ENCODE measurements at places on chromosomes 5 and 9. TPM values are rescaled to one million over a fixed set of nuclear protein-coding genes. Genes with fewer than 3 reads are reported as not detected.
A peak's percentile ranks its signal among the peaks of the same experiment; 100 is the strongest.

DNA sequence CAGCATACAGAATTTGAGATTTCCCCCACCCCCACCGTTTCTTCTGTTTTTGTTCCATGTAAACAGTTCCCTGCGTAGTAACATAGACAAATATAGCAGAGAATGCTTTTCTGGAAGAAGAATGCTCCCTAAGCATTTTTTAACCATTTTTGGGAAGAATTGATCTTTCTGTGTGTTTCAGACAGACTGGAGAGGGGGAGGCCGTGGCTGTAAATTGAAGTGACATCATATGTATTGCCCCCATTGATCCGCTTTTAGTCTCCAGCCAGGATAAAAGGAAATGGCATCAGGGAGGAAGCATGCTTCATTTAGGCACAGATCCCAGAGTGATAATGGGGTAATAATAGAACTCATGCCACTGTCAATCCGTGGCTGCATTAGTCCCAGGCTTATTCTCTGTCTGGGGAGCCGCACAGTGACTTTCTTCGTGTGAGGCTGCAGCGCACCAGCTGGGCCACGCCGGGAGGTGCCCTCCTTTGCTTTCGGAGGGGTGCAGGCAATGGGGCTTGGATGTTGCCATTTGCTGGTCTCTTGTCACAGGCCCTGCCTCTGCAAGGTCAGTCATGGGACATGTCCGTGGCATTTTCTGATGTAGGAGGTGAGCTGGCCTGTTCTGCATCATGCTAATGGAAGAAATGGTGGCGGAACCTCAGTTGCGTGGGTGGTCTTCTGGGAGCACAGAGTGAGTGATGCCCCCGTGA is 261.5 kb downstream of the FANCC start:
- peak; percentile 71 for DNase-seq

Gene TUSC1
- total RNA-seq, result 7.0 TPM

Gene THOC3
- 27.5 TPM for total RNA-seq

- no peak for DNase-seq
Observed at GRCh38 chr9:134782921-134783698, 97.5 kb upstream of the FCN2 start.

DNA sequence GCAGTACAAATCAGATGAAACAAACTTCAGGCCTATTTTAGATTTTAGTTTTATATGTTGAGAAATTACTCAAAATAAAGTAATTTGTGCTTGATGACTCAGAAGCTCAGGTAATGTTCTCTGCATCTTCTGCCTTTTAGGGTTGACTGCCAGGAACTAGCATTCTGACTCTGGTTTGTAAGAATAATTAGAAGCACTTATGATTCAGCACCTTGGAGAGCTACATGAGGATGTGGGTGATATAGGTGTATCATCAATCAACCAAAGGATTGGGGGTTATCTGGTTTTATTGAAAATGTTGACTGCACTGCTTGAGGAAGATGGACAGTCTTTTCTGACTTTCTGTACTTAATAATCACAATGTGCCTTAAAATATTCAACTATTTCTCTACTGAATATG is 118.7 kb upstream of the SGCD start:
- DNase-seq, result no peak

GRCh38 chr5:9903801-9904200 is 273.6 kb upstream of the TAS2R1 start:
- DNase-seq, result no peak

Gene ARHGEF39
- under 0.01 TPM for total RNA-seq

GRCh38 chr5:136098176-136098575 is 34.5 kb upstream of the SMAD5 start:
- no peak for DNase-seq

Measured in lung microvascular endothelial cell (primary cell).